ENCODE measurements at places on chromosomes 4 and X.

DNA sequence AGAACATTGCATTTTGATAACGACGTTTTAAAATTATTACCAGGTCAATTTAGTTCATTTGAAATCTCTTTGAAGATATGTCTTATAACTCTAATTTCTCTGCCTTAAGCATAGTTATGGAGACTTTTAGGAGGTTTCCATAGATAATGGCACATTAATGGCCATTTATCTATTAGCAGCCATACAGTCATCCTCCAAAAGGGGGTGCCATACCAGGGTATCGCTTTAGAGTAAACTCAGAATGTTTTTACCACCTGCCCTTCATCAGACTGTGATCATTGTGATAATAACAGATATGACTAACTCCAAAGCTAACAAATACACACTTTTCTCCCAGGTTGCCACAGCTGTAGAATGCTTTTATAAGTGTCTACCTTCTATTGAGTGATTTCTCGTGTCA lies 461.5 kb downstream of the FSTL5 start:
- no peak for DNase-seq

- no peak for DNase-seq
Observed at GRCh38 chr4:101699441-101700124, 90.9 kb upstream of the BANK1 start.

DNA sequence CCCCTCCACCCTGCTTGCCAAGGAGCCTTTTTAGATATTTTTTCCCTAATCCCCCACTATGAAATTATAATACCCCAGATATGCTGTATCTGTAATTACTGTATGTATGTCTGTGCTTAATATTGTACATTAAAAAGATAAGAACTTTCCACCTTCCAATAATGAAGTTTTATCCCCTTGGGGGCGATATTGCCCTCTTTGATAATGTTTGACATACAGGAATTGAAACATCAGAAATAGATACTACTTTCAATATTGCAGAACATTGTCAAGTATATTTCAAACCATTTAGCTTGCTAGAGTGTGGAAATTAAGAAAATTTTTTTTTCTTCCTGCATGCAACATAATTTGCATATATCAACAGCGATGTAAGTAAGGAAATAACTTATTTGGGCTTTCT lies 58.9 kb downstream of the NAF1 start:
- DNase-seq, result no peak

DNA sequence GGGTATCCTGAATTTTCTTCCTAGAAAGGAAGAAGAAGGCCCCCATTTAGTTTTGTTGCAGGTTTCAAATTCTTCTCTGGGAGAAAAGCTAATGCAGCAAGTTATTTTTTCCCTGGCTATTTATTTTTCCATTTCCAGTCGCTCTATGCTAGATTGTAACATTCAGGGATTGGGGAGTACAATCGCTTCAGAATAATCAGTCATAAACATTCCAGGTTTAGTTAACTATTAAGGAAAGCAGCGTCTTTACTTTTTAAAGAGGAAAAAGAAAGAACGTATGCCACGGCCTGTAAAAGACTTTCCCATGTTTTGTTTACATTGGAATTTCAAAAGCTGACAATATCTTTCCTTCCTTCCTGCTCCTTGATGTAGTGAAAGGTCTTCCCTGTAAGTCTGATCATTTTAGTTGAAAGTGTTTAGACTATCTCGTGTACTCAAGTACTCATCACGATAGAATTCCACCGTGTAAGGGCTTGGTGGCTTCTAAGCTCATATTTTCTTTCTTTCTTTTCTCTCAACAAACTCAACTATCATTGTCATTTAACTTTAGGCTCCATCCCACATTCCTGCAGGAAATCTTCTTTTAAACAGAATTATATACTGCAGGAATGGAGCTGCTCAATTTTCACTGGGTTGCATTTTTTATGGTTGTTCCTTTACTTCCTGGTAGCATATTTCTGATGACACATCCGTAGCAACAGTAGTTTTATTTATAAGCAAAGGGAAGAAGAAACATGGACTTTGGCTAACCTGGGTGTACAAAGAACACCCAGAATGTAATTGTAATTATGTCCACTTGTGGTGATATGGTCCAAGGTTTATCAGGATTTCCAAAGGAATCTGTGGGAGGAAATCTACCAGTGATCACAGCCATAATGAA lies 213.1 kb upstream of the FAT1 start:
- DNase-seq, result no peak

- DNase-seq, result no peak
Observed at GRCh38 chr4:185219551-185220344, 10.3 kb downstream of the SNX25 start.

DNA sequence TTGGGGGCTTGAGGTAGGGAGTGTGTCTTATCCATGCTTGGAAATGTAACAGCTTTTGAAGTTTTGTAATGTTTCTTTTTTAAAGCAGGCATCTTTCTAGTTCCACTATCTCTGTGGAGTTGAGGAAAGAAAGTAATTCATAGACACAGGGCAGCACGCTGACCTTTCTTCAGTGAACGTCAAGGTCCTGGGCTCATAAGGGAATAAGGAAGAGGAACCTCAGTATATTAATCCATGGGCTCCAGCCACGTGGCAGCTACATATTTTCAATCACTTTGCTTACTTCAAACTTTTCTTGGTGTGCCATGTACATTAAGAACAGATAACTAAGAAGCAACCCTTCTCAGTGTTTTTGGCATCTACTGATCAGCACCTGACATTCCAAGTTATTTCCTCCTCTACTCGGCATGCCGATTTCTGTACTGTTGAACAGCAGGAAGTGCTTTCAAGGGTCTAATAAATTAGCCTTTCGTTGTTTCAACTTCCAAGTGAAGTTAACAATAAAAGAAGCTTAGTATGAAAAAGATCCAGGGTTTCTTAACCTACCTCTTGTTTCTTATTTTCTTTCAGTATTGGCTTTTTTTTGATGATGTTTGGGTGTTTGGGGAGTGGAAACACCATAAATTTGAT lies 88.2 kb downstream of the SORBS2 start:
- DNase-seq, result no peak

GRCh38 chrX:46577221-46578005 lies 3.8 kb downstream of the CHST7 start:
- no peak for DNase-seq

DNA sequence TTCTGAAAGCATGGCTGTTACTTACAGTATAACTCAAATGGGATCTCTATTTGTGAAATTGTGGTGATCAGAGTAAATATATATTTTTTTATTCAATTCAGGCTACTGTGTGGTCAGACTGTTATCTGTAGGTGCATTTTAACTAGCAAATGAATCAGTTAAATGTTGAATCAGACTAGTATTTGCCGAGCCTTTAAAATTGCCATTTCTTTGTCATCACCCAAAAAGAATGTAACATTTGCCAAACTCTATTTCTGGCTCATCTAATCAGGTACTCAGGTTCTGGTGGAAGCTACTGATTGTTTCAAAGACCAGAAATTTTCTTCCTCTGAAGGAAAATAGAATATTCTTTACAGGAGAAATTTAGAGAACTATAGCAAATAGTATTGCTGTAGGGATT lies 1.8 kb upstream of the NAA15 start:
- no peak for DNase-seq

DNA sequence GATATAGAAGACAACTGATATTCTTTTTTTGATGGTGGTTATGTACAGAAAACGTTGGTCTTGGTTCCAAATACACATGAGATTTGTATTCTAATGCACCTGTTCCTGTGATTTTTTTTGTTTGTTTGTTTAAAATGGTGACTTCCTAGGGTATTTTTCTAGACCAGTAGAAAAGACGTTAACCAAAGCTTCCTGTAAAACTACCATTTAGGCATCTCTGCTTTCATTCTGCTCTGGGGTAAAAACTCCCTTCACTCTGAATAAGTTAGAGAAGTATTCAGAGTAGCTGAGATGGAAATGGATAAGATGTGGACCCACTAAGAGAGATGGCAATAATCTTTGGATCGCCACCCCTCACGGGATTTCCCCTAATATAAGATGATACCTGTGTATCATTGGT lies 343.2 kb upstream of the KLF3 start:
- DNase-seq, result no peak

- DNase-seq, result no peak
Observed at GRCh38 chr4:11286533-11286932, 142.2 kb downstream of the HS3ST1 start.

- no peak for DNase-seq
Observed at GRCh38 chr4:40055511-40055862, 1.2 kb upstream of the N4BP2 start.

DNA sequence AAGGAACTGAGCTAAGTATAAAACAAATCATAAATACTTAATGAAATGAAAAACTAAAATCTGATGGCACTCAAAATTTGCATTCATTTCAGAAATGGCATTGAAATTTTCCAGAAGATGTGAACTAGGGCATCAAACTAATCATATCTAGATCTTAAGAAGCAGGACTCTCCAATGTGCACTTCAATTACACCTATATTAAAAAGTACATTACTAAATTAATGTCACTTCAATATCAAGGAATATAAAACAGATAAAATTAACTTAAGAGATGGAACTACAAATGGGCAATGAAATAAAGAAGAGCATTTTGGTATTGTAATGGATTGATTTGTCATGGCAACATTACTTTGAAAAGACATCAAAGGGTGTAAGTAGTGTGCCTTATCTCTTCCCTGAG lies 20.3 kb downstream of the NPY2R start:
- no peak for DNase-seq

DNA sequence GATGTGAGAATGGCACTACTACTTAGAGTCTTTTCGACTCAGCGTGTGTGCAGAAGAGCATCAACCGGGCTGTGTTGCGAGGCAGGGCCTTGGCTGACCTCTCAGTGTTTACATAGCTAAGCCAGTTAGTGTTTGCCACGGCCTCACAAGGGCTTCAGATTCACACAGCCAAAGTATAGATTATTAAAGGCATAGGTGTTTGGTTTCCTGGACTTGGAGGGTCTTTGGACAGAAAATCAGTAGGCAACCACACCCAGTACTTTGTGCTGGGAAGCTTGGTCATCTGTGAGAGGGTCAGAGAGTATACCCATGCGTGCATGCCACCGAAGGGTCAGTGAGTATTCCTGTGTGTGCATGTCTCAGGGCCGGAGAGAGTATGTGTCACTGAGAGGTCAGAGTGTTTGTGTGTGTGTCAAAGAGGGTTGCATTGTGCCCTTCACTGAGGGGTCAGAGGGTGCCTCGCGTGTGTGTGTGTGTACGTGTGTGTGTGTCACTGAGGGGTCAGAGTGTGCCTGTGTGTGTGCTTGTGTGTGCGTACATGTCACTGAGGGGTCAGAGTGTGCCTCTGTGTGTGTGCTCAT lies 69.7 kb upstream of the MSANTD1 start:
- DNase-seq, result no peak

GRCh38 chrX:5388087-5388486 lies 840.6 kb downstream of the NLGN4X start:
- DNase-seq, result no peak

- no peak for DNase-seq
Observed at GRCh38 chr4:26404743-26405206, 84.0 kb downstream of the RBPJ start.

Data from stimulated activated CD8-positive, alpha-beta memory T cell treated with anti-CD3 and anti-CD28 coated beads, Interleukin-12 subunit alpha, Interleukin-12 subunit beta, amount 100 ng/mL, for 4 hours (primary cell).